ENCODE measurements at places on chromosomes 6 and 20.

DNA sequence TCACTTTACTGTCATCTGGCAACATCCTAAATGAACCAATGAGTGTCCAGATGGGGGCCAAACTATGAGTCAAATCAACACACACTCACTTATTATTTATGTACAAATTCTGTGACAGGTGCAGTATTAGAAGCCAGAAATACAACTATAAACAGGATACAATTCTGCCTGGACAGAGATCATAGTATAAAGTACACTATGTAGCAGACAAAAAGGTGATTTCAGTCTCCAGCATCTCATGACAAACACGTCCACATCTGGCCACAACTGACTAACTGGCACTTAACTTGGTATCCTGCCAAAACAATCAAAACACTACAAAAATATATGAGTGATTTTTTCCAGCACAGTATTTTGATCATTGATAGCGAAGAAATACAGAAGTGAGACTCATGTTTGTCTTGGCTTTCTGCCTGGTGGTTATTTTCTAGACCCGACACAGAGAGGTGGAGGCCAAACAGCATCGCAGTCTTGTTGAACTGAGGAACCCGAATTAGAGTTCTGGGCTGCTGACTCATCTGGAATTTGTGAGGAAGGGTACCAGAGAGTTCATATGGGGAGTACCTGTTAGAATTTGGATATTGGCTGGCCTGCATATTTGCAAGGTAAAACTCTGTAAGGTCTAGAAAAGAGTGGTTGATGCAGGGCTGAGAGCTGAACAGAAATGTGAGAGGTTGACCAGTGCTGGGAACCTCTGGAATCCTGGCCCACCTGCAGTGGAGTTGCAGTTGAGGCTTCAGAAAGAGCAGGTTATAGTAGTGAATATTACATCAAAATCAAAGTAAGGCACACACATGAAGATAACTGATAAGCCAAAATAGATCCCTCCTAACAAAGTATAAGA lies 475.2 kb downstream of the PTPRT start:
- DNase-seq, result no peak

- DNase-seq, result no peak
Measured at GRCh38 chr6:32097364-32097763, 11.8 kb downstream of the TNXB start.

GRCh38 chr20:38248133-38248532 lies 12.4 kb downstream of the KIAA1755 start:
- DNase-seq, result no peak

DNA sequence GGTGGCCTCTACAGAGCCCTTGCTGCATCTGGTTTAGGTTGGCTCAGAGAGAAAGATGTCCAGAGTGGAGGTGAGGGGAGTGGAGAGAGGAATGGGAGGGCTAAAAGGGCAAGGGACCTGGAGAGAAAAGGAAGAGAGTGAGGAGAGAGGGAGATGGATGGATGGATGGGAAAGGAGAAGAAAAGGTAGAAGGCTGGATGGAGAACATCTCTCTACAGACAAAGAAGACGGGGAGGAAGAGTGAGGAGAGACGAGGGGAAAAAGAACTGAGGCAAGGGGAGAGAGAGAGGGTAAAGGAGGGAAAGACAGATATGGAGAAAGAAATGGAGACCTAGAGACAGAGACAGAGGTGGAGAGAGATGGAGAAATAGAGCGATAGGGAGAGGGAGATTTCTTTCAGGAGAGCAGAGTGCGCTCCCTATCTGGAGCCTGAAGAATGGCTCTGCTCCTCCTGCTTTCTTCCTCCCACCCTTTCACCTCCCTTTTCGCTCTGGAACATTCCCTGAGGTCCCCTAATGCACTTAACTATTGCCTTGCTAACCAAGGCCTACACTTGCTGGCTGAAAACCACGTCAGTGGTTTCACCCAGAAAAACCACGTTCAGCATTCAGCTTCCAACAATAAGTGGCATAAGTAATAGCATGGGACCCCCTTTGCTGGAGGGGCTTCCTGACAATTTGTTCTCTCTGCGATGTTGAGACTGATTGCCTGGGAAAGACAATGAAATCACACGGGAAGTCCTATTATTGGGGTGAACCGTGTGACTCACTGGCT lies 286.3 kb downstream of the CDH26 start:
- no peak for DNase-seq

GRCh38 chr20:41513829-41514228 lies 104.3 kb downstream of the CHD6 start:
- no peak for DNase-seq

DNA sequence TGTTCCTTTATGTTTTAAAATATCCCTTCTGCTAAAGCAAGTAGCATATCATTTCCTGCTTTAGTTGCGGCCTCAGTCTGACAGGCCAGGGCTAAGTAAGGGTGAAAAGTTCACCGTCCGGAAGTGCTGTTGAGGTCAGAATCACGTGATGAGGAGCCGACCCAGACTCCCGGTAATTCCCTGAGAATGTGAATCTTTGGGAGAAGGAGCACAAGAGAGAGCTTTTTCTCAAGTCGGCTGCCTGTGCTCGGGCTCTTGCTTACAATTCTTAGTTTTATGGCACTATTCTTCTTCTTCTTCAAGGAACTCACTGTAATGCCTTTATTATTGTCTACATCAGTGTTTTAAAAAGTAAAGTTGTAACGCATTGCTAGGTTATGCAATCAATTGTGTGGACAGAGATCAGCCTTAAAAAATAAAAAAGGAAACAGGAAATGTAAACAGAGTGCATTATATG lies 309.3 kb downstream of the PRL start:
- no peak for DNase-seq

DNA sequence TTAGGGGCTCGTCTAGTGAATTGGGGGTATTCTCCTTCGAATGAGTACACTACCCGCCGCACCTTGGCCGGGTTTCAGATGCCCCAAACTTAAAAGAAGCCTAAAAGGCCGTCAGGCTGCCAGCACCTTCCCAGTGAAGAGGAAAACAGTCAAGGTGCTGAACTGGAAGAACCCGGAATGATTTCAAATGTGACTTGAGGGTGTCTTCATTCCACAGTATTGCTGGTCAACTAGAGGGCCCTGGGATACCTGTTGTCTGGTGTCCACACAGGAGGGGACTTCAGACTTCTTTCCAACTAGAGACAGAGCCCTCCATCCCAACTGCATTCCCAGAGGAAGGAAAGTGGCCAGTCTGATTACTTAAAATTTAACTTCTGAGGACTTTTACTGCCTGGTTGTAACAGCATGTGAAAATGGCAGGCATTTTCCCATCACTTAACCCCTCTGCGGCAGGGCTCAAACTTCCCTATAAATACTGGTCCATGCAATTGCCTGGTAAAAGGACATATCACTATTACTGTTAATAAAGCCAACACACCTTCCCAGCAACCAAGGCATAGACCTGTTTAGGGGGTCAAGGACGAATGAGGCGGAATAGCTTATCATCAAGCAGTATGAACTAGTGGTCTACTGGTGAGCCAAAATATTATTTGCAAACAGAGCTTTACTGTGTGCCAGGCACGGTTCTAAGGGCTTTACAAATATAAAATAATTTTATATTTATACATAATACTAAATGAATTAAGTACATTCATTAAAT lies 651 bp upstream of the SAMHD1 start:
- no peak for DNase-seq

GRCh38 chr20:51624157-51624731 lies 81.7 kb upstream of the NFATC2 start:
- peak; percentile 39 for DNase-seq

- DNase-seq, result no peak
Measured at GRCh38 chr6:85641897-85642773, 551 bp downstream of the SYNCRIP start.

GRCh38 chr20:44022464-44022863 lies 107.8 kb downstream of the TOX2 start:
- no peak for DNase-seq

- DNase-seq, result peak; percentile 50
Measured at GRCh38 chr6:43009124-43009523, 4.6 kb downstream of the MEA1 start.

DNA sequence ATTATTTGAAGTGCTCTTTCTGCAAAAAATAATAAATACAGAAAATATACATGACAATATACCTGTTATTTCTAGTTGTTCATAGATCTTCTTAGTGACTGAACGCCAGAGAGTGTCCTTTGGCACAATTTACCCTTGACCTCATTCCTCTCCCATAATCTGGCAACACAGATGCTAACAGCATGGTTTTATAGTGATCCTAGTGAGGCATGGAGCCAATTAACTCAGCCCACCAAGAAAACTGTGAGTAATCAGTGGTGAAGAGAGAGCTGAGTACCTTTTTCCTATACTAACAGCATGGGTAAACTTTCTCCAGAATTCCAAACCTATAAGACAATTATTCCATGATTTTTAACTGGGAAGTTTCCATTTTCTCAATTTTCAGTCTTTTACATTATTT lies 61.0 kb downstream of the VGLL2 start:
- no peak for DNase-seq

- no peak for DNase-seq
Measured at GRCh38 chr6:41974281-41974825, 32.7 kb upstream of the CCND3 start.

DNA sequence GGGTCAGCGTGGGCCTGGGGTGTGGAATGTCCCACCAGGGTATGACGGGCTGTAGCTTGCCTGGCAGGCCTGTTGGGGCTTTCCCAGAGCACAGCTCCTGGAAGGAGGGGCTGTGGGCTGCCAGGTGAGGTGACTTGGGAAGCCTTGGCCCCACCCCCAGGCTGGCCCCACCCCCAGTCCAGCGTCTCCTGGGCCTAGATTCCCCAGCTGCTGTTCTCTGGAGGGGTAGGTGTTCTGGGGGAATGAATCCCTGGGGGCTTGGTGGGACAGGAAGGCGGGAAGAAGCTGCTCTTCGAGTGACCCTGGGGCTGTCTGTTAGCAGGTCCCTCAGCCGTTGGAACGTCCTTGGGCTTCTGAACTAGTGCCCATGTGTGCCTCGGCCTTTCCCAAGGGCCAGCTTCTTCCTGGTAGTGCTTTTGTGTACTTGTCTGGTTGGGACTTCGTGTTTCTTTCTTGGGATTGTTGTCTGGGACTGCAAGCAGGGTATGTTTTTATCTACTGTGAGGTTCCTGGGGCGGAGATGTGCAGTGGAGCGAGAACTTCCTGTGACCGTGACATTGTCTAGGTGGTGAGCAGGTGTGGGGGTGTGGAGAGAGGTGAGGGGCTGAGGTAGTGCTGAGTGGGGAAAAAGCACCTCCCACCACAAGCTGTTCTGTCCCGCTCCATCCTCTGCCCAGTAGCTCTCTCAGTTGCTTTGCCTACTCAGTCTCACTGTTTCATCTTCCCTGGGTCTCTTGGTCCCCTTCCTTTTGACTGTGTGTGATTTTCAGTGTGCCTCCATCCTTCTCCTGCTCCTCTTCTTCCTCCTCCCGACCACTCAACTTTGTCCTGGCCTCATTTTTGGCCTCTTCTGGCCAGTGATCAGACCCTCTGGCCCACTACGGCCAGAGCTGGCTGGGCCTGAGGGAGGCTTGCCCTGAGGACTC lies 1.3 kb upstream of the DDR1 start:
- no peak for DNase-seq

GRCh38 chr20:39016506-39016905 lies 54.4 kb downstream of the DHX35 start:
- no peak for DNase-seq

DNA sequence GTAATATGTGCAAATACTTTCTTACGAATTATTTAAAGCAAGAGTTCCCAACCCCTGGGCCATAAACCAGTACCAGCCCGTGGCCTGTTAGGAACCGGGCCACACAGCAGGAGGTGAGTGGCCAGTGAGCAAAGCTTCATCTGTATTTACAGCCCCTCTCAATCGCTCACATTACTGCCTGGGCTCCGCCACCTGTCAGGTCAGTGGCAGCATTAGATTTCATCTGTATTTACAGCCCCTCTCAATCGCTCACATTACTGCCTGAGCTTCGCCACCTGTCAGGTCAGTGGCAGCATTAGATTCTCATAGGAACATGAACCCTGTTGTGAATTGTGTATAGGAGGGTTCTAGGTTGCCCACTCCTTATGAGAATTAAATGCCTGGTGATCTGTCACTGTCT lies 142.0 kb downstream of the RNASET2 start:
- no peak for DNase-seq

DNA sequence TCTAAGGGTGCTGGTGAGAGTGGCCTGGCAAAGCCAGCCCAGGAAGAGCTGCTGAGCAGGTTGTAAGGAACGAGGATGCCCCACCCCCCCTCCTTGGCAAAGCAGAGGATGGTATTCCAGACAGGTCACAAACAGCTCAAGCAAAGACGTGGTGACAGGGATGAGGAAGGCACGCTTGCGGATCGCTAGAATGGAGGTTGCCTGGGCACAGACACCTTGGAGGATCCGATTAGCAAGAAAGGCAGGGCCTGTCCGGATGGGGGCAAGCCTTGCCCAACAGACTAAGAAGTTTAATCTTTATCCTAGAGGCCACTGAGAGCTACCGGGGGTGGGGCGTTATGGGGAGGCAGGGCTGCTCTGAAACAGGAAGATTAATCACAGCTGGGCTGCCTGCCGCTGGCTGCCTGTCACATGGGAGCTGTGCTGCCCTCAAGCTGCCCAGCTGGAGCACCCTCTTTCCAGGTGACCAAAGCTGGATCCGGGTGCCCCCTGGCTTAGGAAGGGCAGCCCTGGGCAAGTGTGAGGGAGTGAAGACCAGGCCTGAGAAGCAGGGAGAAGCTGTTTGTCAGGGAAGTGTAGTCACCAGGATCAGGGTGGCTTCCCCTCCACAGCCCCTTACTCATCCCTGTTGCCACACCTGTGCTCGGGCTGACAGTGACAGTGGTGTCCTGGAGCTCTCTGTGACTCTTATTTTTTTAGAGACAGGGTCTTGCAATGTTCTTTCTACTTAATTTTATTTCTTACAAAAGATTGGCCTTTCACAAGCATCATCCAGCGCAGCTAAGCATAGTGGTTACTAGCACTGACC lies 9.1 kb upstream of the MAPK13 start:
- DNase-seq, result no peak

DNA sequence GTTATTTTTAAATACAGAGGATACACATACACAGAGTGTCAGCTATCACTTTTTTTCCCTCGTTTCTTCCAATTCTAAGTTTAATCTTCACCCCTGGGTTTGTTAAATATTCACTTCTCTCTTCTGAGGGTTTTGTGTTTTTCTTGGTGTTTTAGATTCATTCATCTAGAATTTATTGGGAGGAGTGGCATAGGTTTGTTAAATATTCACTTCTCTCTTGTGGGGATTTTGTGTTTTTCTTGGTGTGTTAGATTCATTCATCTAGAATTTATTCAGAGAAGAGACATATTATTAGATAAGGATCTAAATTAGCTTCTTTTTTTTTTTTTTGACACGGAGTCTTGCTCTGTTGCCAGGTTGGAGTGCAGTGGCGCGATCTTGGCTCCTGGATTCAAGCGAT lies 3.9 kb downstream of the GTF2H5 start:
- no peak for DNase-seq

Measured in NCI-H1930 (cell line).